ENCODE measurements at places on chromosomes 7 and 10. TPM values are rescaled to one million over a fixed set of nuclear protein-coding genes. Genes with fewer than 3 reads are reported as not detected.

GRCh38 chr10:122498521-122498920 lies 37.2 kb downstream of the HTRA1 start:
- H3K36me3 ChIP-seq: no peaks in the 10 kb centered on the region
- no peaks in the 10 kb centered on the region for H3K27me3 ChIP-seq

The ST8SIA6 gene
- 10.1 TPM for total RNA-seq

DNA sequence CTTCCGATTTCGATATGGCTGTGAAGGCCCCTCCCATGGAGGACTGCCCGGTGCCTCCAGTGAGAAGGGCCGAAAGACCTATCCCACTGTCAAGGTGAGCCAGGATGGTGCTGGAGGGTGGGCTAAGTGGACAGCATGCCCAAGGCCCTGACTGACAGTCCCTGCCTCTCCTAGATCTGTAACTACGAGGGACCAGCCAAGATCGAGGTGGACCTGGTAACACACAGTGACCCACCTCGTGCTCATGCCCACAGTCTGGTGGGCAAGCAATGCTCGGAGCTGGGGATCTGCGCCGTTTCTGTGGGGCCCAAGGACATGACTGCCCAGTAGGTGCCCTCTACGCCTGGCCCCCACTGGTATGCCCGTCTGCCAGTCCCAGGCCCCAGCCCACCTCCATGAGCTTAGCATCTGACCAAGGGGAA lies 1.2 kb downstream of the NFKB2 start:
- H3K4me1 ChIP-seq: peaks cover 54% of the 10 kb centered on the region
- no peak overlapping the region for H3K27ac ChIP-seq
- no peaks in the 10 kb centered on the region for H3K27me3 ChIP-seq
- H3K36me3 ChIP-seq: peaks cover 23% of the 10 kb centered on the region

GRCh38 chr10:73867126-73867807 lies 7.1 kb downstream of the CAMK2G start:
- DNase-seq: no peak
- peaks cover 14% of the 10 kb centered on the region for H3K27me3 ChIP-seq
- peaks cover 49% of the 10 kb centered on the region for H3K4me1 ChIP-seq
- peaks cover 20% of the 10 kb centered on the region for H3K36me3 ChIP-seq

The TMEM213 gene
- not detected for total RNA-seq

The SEMA3C gene
- 66.5 TPM for total RNA-seq

The BTBD16 gene
- total RNA-seq: not detected

- H3K4me3 ChIP-seq: no peak overlapping the region
- H3K27ac ChIP-seq: no peak overlapping the region
- DNase-seq: no peak
- H3K4me1 ChIP-seq: peaks cover 40% of the 10 kb centered on the region
- H3K27me3 ChIP-seq: no peaks in the 10 kb centered on the region
These were observed 11.5 kb downstream of the KLF6 start for GRCh38 chr10:3773460-3774017.

DNA sequence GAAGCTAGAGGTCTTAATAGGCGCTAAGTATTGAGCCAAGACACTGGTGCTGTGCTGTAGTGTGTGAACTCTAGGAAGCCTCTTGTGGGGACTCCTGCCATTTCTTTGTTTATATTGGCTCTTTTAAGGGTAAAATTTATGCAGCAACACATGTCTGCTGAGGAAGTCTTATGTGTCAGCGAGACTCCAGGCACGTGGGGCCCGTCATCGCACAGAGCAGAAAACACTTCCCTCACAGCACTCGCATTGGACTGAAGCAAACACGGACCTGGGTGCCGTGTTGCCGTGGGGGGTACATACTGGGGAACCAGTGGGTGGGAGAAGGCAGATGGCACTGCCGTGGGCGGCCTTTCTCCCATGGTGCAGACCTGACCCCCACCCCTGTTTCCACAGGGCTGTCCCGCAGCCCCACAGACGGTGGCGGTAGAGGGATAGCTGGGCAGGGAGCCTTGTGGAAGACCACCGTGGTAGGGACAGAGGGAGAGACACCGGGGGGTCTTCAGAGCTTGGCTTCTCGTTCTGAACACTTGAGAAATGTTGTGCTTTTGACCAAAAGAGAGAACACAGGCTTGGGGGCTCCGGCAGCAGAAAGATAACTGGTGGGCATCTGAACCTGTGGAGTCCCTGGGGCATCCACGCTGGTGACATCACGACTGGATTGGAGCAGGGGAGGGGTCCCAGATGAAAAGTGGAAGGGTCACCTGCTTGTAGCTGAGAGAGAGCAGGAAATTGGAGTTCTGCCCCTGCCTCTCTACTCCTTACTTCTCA lies 284.7 kb upstream of the SHH start:
- no peak for DNase-seq
- H3K4me1 ChIP-seq: no peaks in the 10 kb centered on the region
- H3K27ac ChIP-seq: no peak overlapping the region
- no peak overlapping the region for H3K4me3 ChIP-seq
- H3K36me3 ChIP-seq: no peaks in the 10 kb centered on the region

DNA sequence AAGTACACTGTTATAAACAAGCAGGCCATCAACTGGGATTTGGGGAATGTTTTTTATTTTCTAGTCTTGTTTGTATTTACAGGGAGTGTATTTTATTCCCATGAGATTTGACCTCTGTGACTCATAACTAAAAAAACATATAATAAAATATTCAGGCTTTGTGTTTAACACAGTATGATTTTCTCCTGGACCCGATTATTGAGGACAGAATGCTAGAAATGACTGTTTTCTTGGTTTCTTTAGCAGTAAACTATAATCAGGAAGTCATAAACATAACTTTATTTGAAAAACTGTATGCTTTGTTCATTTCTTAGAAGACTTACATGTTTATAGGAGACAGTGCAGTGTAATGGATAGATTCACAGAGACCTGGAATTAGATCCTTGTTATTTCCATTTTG lies 2.1 kb downstream of the NHLRC2 start:
- H3K4me1 ChIP-seq: peaks cover 85% of the 10 kb centered on the region
- H3K4me3 ChIP-seq: peak overlapping the region; percentile 93
- H3K27me3 ChIP-seq: no peaks in the 10 kb centered on the region
- DNase-seq: no peak

GRCh38 chr10:79070081-79070605 lies 1.4 kb downstream of the ZMIZ1 start:
- peak; percentile 67 for DNase-seq
- no peaks in the 10 kb centered on the region for H3K27me3 ChIP-seq
- H3K4me3 ChIP-seq: peak overlapping the region; percentile 89
- H3K27ac ChIP-seq: peak overlapping the region; percentile 99

DNA sequence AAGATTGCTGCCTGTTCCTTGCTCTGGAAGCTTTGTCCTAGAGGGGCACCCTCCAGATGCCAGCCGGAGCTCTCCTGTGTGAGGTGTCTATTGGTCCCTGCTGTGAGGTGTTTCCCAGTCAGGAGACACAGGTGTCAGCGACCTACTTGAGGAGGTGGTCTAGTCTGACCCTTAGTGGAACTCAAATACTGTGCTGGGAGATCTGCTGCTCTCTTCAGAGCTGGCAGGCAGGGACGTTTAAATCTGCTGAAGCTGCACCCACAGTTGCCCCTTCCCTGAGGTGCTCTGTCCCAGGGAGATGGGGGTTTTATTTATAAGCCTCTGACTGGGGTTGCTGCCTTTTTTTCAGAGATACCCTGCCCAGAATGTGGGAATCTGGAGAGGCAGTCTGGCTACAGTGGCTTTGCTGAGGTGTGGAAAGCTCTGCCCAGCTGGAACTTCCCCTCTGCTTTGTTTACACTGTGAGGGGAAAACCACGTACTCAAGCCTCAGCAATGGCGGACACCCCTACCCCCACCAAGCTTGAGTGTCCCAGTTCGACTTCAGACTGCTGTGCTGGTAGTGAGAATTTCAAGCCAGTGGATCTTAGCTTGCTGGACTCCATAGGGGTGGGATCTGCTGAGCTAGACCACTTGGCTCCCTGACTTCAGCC lies 119.2 kb downstream of the PPP1R9A start:
- no peaks in the 10 kb centered on the region for H3K27me3 ChIP-seq
- H3K36me3 ChIP-seq: peaks cover 3% of the 10 kb centered on the region
- H3K27ac ChIP-seq: no peak overlapping the region
- H3K4me1 ChIP-seq: no peaks in the 10 kb centered on the region
- no peak for DNase-seq

The ITIH2 gene
- not detected for total RNA-seq

GRCh38 chr7:8491106-8491505 lies 57.7 kb downstream of the NXPH1 start:
- H3K27ac ChIP-seq: no peak overlapping the region
- no peaks in the 10 kb centered on the region for H3K4me1 ChIP-seq
- H3K4me3 ChIP-seq: no peak overlapping the region

The RADIL gene
- total RNA-seq: 4.5 TPM

DNA sequence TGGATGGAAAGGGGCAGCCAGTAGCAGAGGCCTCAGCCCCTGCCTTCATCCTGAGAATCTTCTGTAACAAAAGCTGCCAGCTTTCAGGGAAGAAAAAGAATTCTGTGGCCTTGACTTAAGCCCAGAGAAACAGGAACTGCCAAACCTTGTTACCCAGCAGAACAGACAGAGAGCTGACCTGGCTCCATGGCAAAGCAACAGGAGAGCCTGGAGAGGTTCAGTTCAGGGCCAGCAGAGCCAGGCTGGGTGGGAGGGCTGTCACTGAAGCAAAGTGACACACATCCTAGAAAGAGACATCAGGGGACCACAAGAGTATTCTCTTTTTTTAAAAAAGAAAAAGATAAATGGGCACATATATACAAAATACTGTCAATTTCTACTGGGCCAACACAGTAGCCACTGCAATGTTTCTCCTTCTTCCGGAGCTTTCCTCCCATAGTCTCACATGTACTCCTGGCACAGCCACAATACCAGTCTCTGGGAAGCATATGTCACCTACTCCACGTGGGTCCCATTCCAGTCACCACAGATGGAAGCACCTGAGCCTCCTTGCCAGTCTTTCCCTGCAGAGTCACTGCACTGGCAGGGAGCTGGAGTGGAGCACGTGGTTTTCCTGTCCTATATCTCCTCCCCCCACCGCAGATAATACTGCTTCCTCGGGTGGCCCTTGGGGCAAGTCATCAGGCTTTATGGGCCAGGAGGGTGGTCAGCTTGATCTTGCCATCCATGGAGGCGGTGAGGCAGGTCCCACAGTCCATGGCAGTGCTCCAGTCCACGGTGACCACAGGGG lies 15.2 kb upstream of the CYREN start:
- H3K4me1 ChIP-seq: peaks cover 18% of the 10 kb centered on the region
- no peak overlapping the region for H3K4me3 ChIP-seq
- no peak overlapping the region for H3K27ac ChIP-seq
- H3K36me3 ChIP-seq: peaks cover 88% of the 10 kb centered on the region

- H3K4me3 ChIP-seq: no peak overlapping the region
- no peaks in the 10 kb centered on the region for H3K36me3 ChIP-seq
- H3K4me1 ChIP-seq: no peaks in the 10 kb centered on the region
- DNase-seq: no peak
- no peaks in the 10 kb centered on the region for H3K27me3 ChIP-seq
- H3K27ac ChIP-seq: no peak overlapping the region
These were observed 17.6 kb downstream of the PTN start for GRCh38 chr7:137325927-137326326.

GRCh38 chr10:22156750-22157149 lies 61.1 kb downstream of the EBLN1 start:
- H3K4me1 ChIP-seq: no peaks in the 10 kb centered on the region
- H3K4me3 ChIP-seq: no peak overlapping the region
- no peak overlapping the region for H3K27ac ChIP-seq
- no peak for DNase-seq
- no peaks in the 10 kb centered on the region for H3K27me3 ChIP-seq

The SDK1 gene
- total RNA-seq: 1.3 TPM

The ANXA8L1 gene
- not detected for total RNA-seq

GRCh38 chr10:124646483-124647352 lies 97.5 kb downstream of the FAM53B start:
- no peak overlapping the region for H3K4me3 ChIP-seq
- peak overlapping the region; percentile 86 for H3K27ac ChIP-seq
- H3K36me3 ChIP-seq: no peaks in the 10 kb centered on the region
- no peaks in the 10 kb centered on the region for H3K27me3 ChIP-seq
- DNase-seq: peak; percentile 80
- peaks cover 100% of the 10 kb centered on the region for H3K4me1 ChIP-seq

GRCh38 chr7:77351539-77352004 lies 64.6 kb downstream of the GSAP start:
- DNase-seq: peak; percentile 28
- peaks cover 64% of the 10 kb centered on the region for H3K4me1 ChIP-seq
- H3K36me3 ChIP-seq: no peaks in the 10 kb centered on the region
- H3K27me3 ChIP-seq: no peaks in the 10 kb centered on the region
- no peak overlapping the region for H3K4me3 ChIP-seq

The MYL10 gene
- not detected for total RNA-seq

- no peak overlapping the region for H3K4me3 ChIP-seq
- peaks cover 12% of the 10 kb centered on the region for H3K4me1 ChIP-seq
- H3K27me3 ChIP-seq: no peaks in the 10 kb centered on the region
- no peak for DNase-seq
These were observed 45.8 kb downstream of the SUFU start for GRCh38 chr10:102549549-102549948.

The CREB5 gene
- 9.8 TPM for total RNA-seq

GRCh38 chr10:4658777-4659176 lies 167.2 kb upstream of the AKR1E2 start:
- no peaks in the 10 kb centered on the region for H3K36me3 ChIP-seq
- peaks cover 61% of the 10 kb centered on the region for H3K4me1 ChIP-seq
- H3K27me3 ChIP-seq: no peaks in the 10 kb centered on the region
- no peak overlapping the region for H3K27ac ChIP-seq
- no peak for DNase-seq
- H3K4me3 ChIP-seq: no peak overlapping the region

The NRG3 gene
- 0.11 TPM for total RNA-seq

The OR6V1 gene
- total RNA-seq: not detected

DNA sequence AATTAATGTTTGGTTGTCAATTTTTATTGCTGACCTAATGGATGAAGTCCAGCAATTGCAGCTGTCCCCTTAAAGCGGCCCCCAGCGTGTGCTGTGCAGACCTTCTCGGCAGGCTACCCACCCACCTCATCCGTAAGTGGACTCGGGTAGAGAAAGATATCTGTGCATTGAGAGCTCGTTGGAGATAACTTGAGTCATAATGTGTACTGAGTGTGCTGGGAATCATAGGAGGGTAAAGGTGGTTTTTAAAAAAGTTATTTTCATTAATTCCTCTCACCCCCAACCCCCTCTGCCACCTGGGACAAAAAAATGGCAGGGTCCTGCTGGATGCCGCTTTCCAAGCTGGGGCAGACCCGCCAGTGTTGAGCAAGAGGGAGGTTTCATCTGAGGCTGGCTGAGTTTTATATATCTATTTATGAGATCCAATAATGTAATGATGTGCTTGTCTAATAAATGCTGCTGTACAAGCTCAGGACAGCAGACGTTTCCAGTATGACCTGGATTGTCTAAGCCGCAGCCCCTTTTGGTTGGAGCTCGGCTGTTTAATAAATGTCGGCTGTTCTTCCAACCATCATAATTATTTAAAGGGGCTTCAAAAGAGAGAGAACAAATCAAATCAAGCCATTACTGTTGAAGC lies 119.1 kb downstream of the NKX6-2 start:
- DNase-seq: no peak
- no peak overlapping the region for H3K27ac ChIP-seq
- peaks cover 12% of the 10 kb centered on the region for H3K36me3 ChIP-seq

- peaks cover 57% of the 10 kb centered on the region for H3K4me1 ChIP-seq
- no peaks in the 10 kb centered on the region for H3K27me3 ChIP-seq
- no peaks in the 10 kb centered on the region for H3K36me3 ChIP-seq
- H3K27ac ChIP-seq: no peak overlapping the region
- no peak for DNase-seq
These were observed 68.5 kb downstream of the INPP5A start for GRCh38 chr10:132606031-132606491.
